Cortex of kidney (tissue), 1 donor: ENCODE measurements at places on chromosomes 6 and 20.

- DNase-seq, result no peak
Observed at GRCh38 chr6:35388772-35389352, 46.5 kb downstream of the PPARD start.

DNA sequence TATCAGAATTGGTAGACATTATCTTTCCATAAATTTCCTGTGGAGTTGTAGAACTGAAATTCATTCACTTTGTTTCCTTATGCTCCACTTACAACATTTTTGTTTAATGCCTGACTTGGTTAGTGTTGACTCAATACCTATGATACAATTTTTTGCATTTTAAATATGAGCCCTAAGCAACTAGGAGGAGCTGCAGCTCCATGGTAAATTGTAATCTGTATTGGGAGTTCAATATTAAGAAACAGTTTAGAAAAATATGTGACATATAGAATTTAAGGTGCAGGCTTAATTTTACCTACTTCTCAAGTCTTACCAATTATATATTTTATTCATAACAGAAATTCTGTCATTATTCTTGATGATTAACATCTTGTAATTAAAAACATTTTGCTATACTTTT lies 868.3 kb downstream of the EYS start:
- DNase-seq, result no peak

DNA sequence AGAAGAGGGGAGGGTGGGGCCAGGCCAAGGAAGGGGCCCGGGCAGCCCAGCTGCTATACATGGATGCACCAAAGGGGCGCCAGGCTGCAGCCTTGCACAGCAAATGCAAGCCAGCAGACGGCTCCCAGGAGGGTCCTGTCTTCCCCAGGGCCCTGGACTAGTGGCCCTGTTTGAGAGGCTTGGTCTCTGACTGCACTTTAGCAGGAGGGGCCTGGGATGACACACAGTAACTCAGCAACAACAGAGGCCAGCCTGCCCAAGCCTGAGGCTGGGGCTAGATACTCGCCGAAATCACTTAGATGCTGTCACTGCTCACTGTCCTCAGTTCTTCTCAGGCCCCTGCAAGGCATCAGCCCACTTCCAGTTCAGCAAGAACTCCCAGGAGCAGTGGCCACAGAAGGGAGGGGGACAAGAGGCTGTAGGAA lies 73.5 kb downstream of the TRAM2 start:
- no peak for DNase-seq

DNA sequence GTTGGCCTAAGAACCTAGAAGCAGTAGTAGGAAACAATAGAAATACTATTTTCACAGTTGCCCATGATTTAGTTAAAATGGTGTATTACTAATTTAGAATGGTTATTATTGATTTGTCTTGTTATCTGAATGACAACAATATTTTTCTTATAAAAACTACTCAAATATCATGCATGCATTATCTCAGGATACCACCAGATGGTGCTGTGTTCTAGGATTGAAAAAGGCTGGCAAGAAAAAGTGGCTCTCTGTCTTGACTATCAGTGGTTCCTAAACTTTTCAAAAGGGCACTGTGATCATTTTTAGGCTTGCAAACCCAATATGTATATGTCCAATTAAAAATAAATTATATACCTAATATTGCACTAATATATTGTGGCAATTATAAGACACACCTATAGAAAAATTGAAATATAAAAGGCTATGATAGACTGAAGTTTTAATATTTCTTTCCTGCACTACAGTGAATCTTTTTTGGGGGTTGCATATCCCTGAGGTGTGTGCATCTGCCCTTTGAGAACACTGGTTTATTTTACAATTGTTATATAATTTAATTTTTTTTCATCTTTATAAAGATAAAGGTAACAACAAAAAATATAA lies 131.7 kb upstream of the MLIP start:
- no peak for DNase-seq

DNA sequence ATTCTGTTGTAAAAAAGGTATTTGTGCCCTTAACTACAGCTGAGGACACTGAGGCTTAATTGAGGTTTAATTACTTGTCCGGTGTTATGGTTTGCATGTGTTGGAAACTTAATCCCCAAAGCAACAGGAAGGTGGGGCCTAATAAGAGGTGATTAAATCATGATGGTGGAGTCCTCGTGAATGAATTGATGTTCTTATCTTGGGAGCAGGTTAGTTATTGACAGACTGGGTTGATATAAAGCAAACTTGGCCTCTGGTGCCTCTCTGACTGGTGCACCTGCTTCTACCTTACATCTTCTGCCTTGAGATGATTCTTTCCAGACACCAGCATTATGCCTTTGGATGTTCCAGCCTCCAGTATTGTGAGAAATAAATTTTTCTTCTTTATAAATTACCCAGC lies 306.5 kb upstream of the HS3ST5 start:
- DNase-seq, result no peak

DNA sequence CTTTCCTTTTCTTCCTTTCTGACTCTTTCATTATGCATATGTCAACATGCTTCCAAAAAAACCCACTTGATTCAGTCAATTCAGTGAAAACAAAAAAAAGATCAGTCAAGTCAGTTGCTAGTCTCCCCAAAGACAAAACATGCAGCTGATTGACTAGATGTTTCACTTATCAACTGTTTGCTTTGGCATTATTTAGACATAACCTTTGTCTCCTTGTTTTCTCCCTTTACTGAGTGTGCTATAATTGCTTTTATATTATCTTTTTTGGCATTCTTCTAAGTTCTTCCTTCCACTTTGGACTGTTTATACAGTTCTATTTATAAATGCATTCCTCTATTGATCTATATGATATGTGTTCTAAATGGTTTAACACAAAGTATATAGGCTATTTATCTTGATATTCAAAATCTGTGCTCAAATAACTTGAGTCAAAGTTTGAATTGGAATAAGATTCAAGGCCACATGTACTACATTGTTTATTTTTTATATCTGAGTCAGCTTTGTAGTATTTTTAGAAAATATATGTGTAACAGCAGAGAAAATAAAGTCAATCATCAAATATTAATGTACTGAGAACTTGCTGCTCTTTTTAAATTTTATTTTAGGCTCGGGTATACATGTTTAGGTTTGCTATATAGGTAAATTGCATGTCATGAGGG lies 260.5 kb downstream of the CENPW start:
- no peak for DNase-seq

GRCh38 chr6:16836144-16836981 lies 75.1 kb upstream of the ATXN1 start:
- DNase-seq, result no peak

DNA sequence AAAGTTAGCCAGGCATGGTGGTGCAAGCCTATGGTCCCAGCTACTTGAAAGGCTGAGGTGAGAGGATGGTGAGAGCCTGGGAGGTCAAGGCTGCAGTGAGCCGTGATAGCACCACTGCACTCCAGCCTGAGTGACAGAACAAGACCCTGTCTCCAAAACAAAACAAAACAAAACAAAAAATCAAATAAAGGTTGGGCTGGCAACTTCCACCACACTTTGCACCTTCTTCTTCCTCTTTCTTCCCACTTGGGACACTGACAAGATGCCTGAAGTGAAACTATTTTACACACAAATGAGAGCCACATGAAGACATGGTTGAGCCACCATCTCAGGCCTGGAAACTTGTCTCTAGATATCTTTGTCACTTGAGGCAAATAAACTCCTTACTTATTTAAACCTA lies 53.8 kb upstream of the CCDC28A start:
- DNase-seq, result no peak

- DNase-seq, result no peak
Observed at GRCh38 chr20:49727478-49727877, 13.8 kb upstream of the B4GALT5 start.

- no peak for DNase-seq
Observed at GRCh38 chr20:49043000-49043399, 3.1 kb upstream of the CSE1L start.

- no peak for DNase-seq
Observed at GRCh38 chr6:144729502-144729901, 444.4 kb downstream of the UTRN start.

- no peak for DNase-seq
Observed at GRCh38 chr6:150025201-150025917, at the start of gene RAET1L. Gene RAET1L, minus strand, starts transcription at chr6:150025532. Its CDS starts 61 bp downstream, at chr6:150025471.

- no peak for DNase-seq
Observed at GRCh38 chr6:56843476-56844349, 111.2 kb upstream of the BEND6 start.

DNA sequence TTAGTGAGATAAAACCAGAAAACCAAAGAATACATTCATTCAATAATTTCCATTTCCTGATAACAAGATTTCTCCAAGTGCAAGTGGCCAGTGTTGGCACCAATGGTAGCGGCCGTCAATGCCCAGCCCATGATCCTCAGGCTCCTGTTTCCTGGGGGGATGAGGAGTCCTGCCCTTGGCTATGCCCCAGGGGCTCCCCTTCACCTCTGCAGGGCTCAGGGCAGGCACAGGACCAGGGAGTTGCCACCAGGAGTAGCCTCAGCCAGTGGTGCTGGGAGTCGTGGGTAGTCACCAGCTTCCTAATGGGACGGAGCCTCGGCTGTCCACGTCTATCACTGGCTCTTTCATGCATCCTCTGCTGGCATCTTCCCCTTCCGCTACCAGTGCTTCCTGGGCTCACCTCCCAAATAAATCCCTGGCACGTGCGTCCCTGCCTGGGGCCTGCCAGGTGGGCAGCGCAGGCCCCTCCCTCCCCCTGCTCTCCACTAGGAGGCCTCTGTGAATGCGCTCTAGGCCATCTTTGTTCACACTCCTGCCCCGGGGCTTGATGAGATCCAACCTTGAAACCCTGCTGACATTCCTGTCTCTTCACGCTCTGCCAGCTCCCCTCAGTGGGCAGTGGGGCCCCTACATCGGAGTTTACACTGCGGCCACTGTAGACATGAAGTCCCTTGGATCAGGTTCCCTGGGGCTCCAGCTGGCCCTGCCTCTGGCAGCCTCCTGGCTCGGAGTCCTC lies 215.7 kb downstream of the SYNDIG1 start:
- no peak for DNase-seq

GRCh38 chr6:40387871-40388264 lies 199.3 kb downstream of the LRFN2 start:
- no peak for DNase-seq

- DNase-seq, result no peak
Observed at GRCh38 chr6:34237722-34238584, 1.3 kb downstream of the HMGA1 start.

DNA sequence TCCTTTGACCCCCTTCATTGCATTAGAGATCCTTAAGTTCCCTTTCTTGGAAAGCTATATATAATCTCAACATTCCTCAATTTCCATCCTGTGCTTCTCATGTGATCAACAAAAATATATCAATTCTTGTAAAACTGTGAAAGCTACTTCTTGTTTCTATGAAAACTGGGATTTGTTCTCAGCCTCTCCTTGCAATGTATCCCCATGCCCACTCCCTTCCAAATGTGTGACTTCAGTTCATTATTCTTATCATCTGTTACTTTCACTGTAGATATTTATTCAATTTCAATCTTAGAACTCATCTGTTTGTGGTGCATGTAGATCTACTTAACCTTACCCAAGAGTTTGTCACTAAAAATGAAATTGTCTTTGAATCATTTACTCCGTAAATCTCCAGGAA lies 260.6 kb downstream of the HIVEP2 start:
- no peak for DNase-seq

- DNase-seq, result no peak
Observed at GRCh38 chr6:147087641-147088040, 116.6 kb upstream of the STXBP5 start.
